CD4-positive, alpha-beta T cell (primary cell): ENCODE measurements at places on chromosomes 1 and 21. TPM values are rescaled to one million over a fixed set of nuclear protein-coding genes. Genes with fewer than 3 reads are reported as not detected.

DNA sequence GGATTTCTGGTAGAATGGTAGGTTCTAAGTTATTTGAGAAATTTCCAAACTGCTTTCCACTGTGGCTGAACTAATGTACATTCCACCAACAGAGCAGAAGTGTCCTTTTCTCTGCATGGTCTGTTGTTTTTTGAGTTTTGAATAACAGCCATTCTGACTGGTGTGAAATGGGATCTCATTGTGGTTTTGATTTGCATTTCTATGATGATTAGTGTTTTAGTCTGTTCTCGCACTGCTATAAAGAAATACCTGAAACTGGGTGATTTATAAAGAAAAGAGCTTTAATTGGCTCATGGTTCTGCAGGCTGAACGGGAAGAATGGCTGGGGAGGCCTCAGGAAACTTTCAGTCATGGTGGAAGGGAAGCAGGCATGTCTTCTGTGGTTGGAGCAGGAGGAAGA lies 80.3 kb downstream of the SDCCAG8 start:
- no peak for DNase-seq

GRCh38 chr1:22861764-22862440 lies 110.8 kb downstream of the LACTBL1 start:
- no peak for DNase-seq

- DNase-seq: peak; percentile 25
Observed at GRCh38 chr21:14773777-14774345, 227.7 kb upstream of the SAMSN1 start.

GRCh38 chr1:71785000-71785399 lies 497.3 kb downstream of the NEGR1 start:
- no peak for DNase-seq

DNA sequence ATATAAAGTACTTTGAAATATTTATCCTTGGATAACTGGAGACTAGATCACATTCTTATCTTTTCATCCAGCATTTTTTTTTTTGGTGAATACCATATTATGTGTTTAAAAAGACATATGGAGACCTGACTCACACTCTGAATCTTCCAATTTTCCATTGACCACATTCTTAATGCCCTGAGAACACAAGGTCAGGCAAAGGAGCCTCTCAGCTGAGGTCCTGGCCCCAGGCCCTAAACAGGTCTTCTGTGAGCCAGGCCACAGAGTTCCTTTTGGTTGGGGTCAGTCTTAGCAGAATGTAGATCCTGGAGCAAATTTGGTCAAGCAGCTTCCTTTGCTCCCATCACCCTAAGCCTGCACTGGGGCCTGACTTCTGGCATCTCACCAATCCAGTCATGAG lies 390.1 kb upstream of the ST6GALNAC5 start:
- DNase-seq: no peak

GRCh38 chr1:180863158-180863775 lies 49.4 kb upstream of the KIAA1614 start:
- DNase-seq: peak; percentile 58

GRCh38 chr1:31871703-31872102 lies 55.9 kb upstream of the SPOCD1 start:
- no peak for DNase-seq

- DNase-seq: peak; percentile 19
Observed at GRCh38 chr1:211229365-211229759, 29.8 kb upstream of the RCOR3 start.

GRCh38 chr1:75672528-75673393 lies 51.7 kb upstream of the ACADM start:
- DNase-seq: no peak

GRCh38 chr1:5009376-5010065 lies 355.1 kb downstream of the AJAP1 start:
- DNase-seq: no peak

DNA sequence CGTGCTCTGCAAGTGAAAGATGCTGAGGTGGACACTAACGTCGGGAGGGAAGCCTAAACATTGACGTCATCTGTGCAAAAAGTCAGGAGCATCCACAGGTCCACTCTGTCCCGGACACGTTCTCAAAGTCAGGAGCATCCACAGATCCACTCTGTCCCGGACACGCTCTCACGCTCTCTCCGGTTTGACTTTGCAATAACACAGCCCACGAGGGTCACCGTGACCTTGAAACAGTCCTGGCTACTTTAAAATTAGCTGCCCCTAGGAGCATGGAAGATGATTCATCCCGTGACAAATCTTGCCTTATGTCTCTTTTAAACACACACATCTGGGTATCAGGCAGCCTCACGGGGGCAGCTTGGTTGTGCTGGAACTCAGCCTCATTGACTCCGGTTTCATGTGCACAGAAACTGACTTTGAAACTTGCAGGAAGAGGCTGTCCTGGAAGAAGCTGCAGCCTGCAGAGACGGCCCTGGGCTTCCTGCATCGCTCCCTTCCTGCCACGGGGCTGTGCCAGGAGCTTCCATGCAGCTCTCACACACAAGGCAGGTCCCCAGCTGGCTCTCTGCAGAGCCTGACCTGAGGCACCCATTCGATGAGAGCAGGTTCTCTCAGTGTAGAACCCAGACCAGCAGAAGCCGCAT lies 18.1 kb upstream of the COL18A1 start:
- no peak for DNase-seq

DNA sequence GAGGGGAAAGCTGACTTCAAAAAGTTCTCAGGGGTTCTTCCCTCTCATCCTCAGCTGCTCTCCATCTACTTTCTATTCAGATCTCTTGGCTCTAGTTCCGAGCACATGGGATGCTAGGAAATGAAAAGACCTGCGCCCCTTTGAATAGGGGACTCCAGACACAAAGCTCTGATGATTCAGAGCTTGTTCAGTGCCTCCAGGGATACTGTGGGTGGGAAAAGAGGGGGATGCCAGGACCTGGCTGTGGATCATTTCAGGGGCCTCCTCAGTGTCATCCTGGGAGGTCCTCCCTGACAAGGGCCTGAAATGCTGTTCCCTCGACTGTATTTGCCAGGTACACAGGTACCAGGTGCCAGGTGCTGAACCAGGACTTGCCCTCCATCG lies 943 bp upstream of the KIAA0040 start:
- DNase-seq: no peak

DNA sequence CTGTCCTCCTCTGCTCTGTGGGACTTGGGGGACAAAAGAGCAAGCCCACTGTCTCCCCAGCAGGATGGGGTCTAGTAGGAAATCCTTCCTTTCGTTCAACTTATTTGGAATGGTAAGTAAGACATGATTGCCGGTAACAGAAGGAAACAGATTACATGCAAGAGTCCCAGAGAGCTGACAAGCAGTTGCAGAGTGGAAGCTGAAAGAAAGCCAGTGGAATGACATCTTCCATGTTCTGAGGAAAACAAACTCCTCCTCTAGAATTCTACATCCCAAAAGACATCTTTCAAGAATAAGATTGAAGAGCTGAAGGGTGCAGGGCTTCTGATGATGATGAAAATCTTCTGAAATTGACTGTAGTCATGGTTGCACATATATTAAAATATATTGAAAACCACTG lies 619.4 kb downstream of the KIF26B start:
- DNase-seq: no peak

- no peak for DNase-seq
Observed at GRCh38 chr1:110214454-110215404, 4.6 kb downstream of the KCNC4 start.

- DNase-seq: no peak
Observed at GRCh38 chr1:79694241-79694640, 687.7 kb upstream of the ADGRL4 start.

DNA sequence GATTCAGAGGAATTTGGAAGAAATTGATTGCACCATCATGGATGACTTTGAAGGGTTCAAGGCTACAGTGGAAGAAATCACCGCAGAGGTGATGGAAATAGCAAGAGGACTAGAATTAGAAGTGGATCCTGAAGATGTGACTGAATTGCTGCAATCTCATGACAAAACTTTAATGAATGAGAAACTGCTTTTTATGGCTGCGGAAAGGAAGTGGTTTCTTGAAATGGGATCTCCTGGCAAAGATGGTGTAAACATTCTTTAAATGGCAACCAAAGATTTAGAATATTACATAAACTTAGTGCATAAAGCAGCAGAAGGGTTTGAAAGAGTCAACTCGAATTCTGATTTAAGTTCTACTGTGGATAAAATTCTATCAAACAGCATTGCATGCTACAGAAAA lies 698.6 kb downstream of the PLA2G4A start:
- DNase-seq: no peak

- DNase-seq: no peak
Observed at GRCh38 chr1:50112193-50112592, 3.5 kb downstream of the ELAVL4 start.

GRCh38 chr1:28173151-28173979 lies 3.1 kb downstream of the PTAFR start:
- no peak for DNase-seq

- DNase-seq: no peak
Observed at GRCh38 chr1:43872280-43872679, 61.3 kb upstream of the ARTN start.

DNA sequence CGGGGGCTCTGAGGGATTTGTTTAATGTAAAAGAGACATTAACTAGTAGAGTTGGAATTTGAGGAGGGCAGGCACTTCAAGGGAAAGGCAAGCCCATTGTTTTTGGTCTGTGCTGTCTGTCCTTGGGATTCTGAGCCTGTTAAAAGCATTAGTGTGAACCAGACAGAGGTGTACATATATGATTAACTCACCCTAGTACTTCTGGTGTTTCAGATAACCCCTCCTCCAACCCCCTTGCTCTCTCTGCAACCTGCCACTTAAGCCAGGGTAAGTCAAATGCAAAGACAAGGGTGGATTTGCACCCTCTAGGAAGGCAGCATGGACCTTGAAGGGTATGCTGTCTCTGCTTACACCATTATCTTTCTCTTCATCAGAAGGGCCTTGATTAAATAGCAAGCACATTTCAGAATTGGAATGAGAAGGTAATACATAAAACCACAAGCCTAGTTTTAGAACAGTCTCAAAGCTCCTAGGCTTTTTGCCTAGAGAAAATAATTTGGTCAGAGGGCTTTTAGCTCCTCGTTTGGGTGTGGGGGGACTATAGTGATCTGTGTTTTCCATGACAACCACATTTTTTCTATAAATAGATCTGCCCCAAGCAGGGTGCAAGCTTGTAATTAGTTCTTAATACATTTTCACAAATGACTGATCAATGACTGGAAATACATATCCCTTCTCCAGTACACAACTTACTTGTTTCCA lies 120.7 kb upstream of the SGIP1 start:
- no peak for DNase-seq

GRCh38 chr21:29499734-29500343 lies 201.1 kb downstream of the BACH1 start:
- peak; percentile 10 for DNase-seq

IRF6 gene
- 1.7 TPM for total RNA-seq

GSTM1 gene
- 31.9 TPM for total RNA-seq

TEX38 gene
- not detected for total RNA-seq

TNNI3K gene
- total RNA-seq: 0.60 TPM

ACTRT2 gene
- total RNA-seq: not detected

INKA2 gene
- not detected for total RNA-seq

POFUT2 gene
- total RNA-seq: 56.6 TPM

SERPINC1 gene
- total RNA-seq: not detected

TMEM81 gene
- 2.1 TPM for total RNA-seq

ADAM30 gene
- total RNA-seq: not detected

LHX8 gene
- total RNA-seq: not detected

DISC1 gene
- 19.8 TPM for total RNA-seq
